ENCODE measurements at places on chromosomes 3 and 15.

GRCh38 chr3:145368748-145369147 lies 792.2 kb downstream of the PLOD2 start:
- no peak for DNase-seq

DNA sequence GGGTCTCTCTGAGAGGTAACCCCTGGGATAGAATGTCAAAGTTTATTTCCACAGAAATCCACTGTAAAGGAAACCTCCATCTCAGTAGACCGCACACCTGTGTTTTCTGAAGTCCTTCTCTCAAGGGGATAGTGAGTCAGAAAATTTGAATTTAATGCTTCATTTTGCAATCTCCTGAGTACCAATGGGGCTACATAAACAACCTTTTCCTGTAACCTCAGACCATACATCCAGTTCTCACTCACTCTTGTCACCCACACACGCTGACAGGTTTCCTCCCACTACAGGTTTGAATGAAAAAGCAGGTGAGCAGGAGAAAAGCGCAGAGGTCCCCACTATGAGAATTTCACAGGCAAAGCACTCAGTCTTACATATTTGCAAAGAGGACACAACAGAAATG lies 165.3 kb upstream of the MCTP2 start:
- no peak for DNase-seq

GRCh38 chr15:88491158-88491557 lies 23.6 kb downstream of the MRPS11 start:
- DNase-seq: no peak

GRCh38 chr3:14133188-14133800 lies 8.4 kb downstream of the TMEM43 start:
- DNase-seq: no peak

DNA sequence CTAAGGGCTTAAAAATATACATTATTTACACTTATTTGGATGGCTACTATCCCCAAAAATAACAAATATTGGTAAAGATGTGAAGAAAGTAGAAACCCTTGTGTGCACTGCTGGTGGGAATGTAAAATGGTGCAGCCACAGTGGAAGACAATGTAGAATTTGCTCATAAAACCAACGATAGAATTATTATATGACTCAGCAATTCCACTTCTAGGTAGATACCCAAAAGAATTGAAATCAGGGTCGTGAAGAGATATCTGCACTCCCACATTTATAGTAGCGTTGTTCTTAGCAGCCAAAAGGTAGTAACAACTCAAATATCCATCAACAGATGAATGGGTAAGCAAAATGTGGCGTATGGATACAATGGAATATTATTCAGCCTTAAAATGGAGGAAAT lies 181.6 kb upstream of the UBE3A start:
- no peak for DNase-seq

DNA sequence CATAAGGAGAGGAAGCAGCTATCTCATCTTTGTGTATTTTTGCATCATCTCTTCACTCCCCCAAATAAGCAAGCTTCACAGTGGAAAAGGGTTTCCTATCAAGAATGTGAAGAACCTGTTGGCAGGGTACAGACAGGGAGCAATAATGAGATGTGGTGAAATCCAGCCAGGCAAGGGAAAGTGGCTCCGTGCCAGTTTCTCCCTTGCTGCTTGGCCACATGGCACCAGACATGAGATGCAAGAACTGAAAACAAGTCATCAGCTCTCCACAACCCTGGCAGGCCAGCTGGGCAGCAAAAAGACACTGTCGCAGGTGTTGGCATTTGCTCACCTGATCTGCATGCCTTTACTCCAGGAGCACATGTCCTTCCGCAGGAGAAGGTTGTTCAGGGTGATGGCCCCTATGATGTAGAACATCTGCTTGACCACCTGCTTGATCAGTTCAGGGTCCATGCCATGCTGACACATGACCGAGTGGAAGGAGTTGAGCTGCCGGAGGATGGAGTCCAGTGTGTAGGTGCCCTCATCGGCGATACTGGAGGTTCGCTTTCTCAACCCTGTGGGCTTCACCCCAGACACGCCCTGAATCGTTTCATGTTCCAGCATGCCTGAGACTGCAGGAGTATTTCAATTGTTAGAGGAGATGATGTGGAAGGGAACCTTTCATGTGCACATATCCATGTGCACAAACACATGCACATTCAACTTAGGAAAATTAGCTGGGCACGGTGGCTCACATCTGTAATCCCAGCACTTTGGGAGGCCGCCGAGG lies 23.3 kb upstream of the MYO5C start:
- DNase-seq: no peak

DNA sequence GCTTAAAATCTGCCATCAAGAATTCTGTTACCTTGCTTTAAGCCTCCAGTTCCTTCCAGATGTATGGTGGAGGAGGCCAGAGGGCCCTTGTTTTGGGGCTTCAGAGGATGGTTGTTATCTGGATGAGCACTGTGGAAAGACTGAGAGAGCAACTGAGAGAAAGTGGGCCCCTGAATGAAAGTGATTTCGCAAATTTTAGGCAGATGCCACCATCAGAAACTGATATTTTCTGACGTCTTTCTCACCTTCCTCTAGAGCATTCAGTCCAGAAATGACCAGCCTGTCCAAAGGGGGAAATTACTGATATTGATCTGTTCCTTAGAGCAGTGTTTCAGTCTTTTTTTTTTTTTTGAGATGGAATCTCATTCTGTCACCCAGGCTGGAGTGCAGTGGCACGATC lies 13.4 kb downstream of the B3GNT5 start:
- no peak for DNase-seq

DNA sequence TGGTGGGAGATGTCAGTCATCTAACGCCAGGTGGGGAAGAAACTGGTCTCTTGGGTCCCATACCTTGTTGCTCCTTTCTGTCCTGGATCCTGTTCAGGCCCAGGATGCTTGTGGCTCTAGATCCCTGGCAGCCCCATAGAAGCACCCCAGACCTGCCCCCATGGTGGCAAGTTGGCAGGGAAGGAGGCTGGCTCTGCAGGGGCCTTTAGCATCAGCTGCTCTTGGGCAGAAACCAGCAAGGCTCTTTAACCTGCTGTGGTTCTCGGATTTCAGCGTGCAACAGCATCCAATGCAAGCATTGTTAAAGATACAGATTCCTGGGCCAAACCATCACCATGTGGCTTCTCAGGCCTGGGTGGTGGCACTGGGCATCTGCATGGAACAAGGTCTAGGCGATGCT lies 75.8 kb downstream of the SNRK start:
- no peak for DNase-seq

DNA sequence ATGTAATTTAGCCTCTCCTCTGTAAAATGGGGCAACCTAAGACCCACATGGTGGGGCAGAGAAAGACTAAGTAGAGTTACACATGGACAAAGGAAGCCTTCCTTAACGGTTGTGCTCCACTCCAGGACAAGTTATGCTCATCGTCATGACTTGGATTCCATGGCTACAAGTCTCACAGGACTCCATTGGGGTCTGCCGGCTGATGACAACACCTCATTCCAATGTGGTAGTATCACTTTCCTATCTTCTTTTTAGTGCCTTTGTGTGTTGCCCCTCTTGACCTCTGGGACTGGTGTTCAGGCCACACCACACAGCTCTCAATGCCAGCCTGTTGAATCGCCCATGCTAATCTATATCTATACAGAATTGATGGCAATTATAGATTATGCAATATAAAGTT lies 181.3 kb upstream of the WNT5A start:
- no peak for DNase-seq

GRCh38 chr3:180804916-180805315 lies 107.6 kb upstream of the FXR1 start:
- DNase-seq: no peak

DNA sequence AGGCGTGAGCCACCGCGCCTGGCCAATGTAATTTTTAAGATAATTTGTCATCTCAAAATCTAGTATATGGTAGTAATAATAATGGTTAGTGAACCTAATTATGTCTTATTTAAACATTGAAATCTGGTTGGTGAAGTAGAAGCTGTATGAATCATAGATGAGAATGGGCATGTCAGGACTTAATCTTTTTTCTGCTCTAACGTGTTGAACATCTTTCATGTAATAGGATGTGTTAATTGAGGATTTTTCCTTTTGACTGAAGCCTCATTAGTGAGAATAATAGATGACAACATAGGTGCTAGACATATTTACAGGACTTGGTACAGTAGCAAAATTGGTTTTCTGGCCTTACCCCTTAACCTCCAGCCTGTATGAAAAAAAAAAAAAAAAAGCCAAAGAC lies 835.6 kb downstream of the IGSF11 start:
- DNase-seq: no peak

GRCh38 chr3:62178739-62179600 lies 194.4 kb downstream of the FEZF2 start:
- peak; percentile 78 for DNase-seq

GRCh38 chr3:24968036-24968435 lies 460.0 kb upstream of the RARB start:
- DNase-seq: no peak

GRCh38 chr3:189690672-189691071 lies 59.5 kb downstream of the TP63 start:
- DNase-seq: no peak

- no peak for DNase-seq
Measured at GRCh38 chr3:184144505-184144904, 9.3 kb downstream of the EIF2B5 start.

- no peak for DNase-seq
Measured at GRCh38 chr15:69499521-69500211, 47.0 kb downstream of the RPLP1 start.

- no peak for DNase-seq
Measured at GRCh38 chr15:27847775-27848710, 251.1 kb downstream of the OCA2 start.

DNA sequence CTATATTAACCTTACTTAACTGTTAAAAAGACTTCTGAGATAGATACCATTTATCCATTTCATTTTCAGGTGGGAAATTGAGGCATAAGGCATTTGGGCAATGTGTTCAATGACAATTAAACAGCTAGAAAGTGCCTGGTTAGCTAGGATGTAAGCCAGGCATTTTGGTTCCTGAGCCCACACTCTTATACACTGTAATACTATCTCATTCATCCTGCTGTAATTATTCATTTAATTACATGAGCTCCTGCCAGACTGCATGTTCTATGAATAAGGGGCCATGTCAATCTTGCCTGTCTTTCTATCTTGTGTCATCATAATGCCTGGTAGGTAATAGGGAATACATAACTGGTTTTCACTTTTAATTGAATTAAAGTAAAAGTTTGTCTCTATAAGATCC lies 74.0 kb downstream of the RBMS3 start:
- DNase-seq: no peak

DNA sequence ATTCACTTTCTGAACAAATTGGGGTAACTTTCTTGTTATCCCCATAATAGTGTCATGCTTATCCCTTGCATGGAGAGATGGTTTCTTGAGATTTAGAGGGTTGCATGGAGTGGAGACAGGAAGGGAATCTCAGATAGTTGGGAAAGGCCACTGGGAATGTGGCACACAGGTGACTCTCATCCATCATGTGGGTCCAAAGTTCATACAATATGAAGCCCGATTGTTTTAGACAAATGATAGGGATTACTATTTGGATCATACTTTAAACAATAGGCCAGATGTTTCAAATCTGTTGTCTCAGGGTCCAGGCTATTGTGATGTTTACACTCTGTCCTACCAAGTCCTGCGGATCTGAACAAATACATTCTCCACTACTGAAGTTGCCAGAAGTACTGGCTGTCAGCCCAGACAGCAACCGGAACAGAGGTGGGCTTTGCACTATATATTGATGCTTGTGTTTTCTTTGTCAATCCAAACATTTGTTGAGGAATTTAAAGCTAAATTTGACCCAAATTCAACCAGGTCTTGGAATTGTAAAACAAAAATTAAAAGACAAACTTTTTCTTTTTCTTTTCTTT lies 39.2 kb upstream of the NMNAT3 start:
- DNase-seq: no peak

GRCh38 chr3:108053067-108053466 lies 37.8 kb downstream of the CD47 start:
- DNase-seq: no peak

- DNase-seq: no peak
Measured at GRCh38 chr15:74300057-74300795, 64.1 kb downstream of the CCDC33 start.

DNA sequence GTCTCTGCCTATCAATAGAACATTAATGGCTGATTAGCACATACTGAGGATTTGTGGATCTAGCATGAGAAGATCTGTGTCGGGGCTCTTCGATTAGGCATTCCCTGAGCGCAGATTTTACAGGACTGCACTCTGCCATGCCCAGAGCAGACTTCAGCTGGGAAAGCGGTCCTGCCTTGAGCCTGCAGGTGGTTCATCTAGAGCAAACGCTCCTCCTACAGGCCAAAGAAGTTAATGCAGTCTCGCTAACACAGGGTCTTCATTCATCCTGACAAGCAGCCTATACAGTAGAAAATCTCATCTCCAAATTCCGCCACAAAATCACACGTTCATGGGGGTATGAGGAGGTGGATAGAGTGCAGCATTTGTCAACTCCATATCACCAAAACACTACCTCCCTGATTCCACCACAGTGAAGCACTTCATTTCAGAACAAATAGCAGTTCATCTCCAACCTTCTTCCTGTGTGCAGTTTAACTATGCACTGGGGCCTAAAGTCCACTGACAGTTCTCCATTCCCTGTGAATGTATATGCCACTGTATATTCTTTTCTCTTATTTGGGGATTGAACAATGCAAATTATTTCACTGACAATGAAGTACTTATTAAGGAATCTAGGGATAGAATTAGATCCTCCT lies 405.8 kb downstream of the IGSF11 start:
- DNase-seq: peak; percentile 81

- peak; percentile 30 for DNase-seq
Measured at GRCh38 chr3:188036375-188037194, 117.4 kb upstream of the LPP start.

GRCh38 chr3:121566773-121567172 lies 976 bp upstream of the ARGFX start:
- DNase-seq: no peak

- DNase-seq: no peak
Measured at GRCh38 chr3:159275741-159276140, 473.9 kb downstream of the MFSD1 start.

DNA sequence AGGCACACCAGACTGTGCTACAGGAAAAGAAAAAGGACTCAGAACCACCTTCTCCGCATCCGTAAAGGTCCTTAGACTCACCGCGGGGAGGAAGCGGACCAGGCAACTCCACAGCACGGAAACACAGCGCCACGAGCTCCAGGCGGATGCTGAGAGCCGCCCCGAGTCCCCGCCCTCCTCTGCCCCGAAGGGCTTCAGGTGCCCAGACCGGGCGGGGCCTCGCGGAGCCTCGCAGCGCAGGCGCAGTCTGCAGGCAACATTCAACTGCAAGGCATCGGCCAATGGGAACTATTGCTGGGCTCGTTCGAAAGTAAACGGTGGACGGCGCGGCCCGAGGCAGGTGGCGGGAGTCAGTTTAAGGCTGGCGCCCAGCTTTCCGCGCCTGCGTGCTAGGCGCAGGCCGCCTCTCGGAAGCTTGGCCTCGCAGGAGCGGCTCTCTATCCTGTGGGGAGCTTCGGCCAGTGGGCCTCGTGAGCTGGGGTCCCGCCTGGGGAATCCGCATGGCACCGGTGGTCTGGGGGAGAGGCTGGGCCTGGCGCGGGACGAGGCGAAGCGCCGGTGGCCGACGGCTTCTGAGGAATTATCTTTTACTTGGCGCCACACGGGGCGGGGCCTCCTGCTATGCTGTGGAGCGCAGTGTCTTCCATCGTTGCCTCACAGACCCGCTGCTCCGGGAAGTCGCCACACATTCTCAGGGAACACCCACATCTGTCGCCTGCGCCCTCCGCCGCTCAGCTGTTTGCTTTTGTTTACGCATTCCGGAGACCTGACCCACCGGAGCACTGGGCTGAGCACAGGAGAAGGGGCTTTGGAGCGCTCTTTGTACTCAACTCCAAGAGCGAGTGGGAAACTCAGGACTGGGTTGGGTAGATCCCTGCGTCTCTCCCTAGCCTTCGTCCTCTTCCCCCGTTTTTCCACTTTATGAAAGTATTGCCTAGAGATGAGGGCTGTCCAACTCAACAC lies at the start of gene TRIM59:
TRIM59 (minus strand) TSS at position 151 of the 963 bp plus-strand sequence. CDS start 10,603 bp downstream, outside the sequence.
- DNase-seq: peak; percentile 76
